ENCODE measurements at places on chromosomes 5 and 9.

GRCh38 chr9:129280623-129281271 lies 102.7 kb upstream of the IER5L start:
- DNase-seq: no peak

DNA sequence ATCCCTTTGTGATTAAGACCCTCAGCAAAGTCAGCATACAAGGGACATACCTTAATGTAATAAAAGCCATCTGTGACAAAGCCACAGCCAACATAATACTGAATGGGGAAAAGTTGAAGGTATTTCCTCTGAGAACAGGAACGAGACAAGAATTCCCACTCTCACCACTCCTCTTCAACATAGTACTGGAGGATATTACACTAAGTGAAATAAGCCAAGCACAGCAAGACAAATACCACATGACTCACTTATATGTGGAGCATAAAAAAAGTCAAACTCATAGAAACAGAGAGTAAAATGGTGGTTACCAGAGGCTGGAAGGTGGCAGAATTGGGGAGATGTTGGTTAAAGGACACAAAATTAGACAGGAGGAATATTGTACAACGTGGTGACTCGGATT lies 118.1 kb upstream of the NFIL3 start:
- peak; percentile 14 for DNase-seq

DNA sequence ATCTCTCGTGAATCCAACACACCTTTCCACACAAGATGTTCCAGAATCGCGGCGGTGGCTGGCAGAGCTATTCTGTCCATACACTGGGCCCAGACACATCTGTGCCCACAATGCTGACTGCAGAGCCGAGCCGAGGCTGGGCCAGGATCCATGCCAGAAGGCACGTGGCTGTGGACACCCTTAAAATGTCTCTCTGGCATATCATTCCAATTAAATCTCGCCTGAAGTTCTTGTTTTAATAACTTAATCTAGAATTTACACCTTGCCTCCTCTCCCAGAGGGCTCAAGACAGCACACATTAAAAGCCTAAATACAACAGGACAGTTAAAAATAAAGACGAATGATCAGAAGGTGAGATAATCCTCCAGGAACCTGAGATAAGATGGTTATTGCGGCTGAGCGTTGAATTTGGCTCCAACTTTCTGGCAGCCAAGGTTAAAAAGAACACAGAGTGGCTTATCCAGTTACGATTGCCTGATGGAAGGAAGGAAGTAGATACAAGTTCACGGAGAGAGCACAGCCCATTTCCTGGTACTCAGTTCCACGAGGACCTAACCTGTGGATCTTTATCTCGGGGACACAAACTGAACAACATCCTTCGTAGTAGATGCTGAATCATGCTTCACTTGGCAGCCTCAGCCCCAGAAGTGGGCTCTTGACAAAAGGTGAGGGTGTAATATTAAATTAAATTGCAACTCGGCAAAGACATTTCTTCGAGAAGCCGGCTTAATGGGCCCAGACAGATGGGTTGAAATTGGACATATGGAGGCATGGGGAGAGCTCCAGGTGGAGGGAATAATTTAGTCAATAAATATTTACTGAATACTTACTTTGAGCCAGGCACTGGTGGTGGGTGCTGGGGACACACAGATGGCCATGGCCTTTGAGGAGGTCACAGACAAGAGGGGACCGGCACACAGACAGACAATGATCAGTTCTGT lies 86.0 kb upstream of the TBC1D2 start:
- DNase-seq: no peak

DNA sequence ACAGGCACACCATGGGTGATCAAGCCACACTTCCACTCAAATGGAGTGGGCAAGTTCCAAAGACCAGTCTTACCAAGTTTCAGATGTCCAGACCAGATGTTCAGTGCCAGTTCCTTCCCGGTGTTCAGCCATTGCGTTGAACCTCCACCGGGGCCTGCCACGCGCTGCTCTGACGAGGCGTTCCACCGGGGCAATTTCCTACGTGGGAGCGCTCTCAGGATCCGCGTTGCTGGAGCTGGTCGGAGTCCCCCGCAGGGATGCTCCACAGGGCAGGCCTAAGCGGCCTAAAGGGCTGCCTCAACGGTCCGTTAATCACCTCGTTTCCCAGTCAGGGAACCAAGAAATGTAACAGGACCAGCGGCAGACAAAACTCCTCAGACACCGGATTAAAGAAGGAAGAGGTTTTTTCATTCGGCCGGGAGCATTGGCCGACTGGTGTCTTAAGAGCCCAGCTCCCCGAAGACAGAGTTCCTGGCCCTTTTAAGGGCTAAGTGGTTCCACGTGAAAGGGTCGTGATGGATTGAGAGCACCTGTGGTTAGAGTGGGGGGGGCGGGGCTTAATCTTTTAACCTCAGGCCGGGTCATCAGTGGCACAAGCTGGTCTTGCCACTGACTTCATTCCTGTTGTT lies 35.7 kb upstream of the PPP1R26 start:
- DNase-seq: no peak

DNA sequence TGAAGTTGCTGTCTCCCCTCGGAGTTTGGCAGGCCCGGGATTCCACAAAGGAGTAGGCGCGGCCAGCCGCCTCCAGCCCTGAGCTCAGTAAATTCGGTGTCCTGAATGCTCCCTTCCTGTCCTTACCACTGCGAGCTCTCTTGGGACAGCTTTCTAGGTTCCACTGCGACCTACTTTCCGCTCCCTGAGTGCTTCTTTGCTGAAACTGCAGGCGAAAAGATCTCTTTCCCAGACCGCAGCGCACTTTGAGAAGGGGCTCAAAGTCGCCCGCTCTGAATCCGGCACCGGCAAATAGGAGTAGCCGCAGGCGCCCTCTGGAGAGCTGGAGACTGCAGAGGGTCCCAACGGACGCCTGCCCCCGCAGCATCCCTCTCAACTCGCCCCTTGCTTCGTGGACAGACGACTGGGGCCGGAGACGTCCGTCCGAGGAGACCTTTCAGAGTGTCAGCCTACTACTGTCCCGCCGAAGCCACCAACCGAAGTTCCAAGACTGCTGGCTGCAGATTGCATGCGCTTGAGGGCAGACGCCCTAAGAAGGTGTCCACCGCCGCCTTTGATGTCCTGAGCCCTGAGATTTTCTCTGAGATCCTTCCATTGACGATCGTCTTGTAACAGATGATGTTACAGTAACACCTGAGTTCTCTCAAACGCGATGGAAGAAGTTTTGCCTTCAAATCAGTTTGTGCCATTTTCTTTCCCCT lies 96.0 kb downstream of the ANXA2R start:
- DNase-seq: no peak

- no peak for DNase-seq
Observed at GRCh38 chr5:132372127-132372526, 2.6 kb downstream of the SLC22A5 start.

GRCh38 chr5:77845324-77845646 lies 69.1 kb upstream of the TBCA start:
- DNase-seq: no peak

GRCh38 chr9:15512889-15513288 lies 2.1 kb upstream of the PSIP1 start:
- DNase-seq: no peak

GRCh38 chr5:172533399-172534228 lies 79.3 kb upstream of the SH3PXD2B start:
- DNase-seq: peak; percentile 70

GRCh38 chr9:133207540-133208170 lies 1.4 kb downstream of the OBP2B start:
- no peak for DNase-seq

DNA sequence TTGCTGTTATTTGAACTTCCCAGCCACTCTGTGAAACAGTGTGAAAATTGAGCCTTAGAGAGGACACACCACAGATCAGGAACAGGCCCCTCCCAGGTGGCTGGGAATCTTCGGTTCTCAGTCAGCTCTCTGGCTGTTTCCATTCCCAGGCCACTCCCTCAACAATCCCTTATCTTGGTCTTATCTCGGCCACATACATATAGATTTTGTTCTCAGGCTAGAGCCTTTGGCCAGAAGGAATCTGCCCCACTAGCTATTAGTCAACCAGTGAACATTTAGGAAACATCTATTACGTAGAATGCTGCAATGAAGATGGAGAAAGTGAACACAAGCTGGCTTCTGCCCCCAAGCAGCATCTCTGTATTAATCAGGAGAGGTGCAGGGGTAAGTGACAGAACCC lies 21.0 kb upstream of the WWC1 start:
- DNase-seq: no peak

- DNase-seq: no peak
Observed at GRCh38 chr5:59569158-59569557, 324.4 kb downstream of the PDE4D start.

DNA sequence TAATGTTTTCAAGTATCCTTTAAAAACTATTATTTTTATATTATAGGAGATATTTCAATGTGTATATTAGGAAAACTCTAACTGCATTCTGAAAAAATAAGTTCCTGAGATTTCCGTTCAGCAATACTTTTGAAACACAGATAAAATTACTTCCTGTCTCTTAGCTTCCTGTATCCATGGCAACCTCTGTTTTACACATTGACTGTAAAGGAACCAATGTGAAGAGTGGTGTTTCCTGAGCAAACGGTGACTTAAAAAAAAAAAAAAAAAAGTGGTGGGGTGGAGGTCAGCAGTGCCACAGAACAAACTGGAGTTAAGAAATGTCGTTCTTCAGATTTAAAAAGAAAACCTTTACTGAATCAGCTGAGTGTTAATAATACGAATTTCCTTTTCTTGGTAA lies at the start of gene LRRC70:
Gene LRRC70, plus strand, starts transcription at position 280 of the 400 bp plus-strand sequence. CDS start 620 bp downstream, outside the sequence.
- no peak for DNase-seq

- DNase-seq: no peak
Observed at GRCh38 chr9:137157618-137158415, 12.0 kb downstream of the LRRC26 start.

DNA sequence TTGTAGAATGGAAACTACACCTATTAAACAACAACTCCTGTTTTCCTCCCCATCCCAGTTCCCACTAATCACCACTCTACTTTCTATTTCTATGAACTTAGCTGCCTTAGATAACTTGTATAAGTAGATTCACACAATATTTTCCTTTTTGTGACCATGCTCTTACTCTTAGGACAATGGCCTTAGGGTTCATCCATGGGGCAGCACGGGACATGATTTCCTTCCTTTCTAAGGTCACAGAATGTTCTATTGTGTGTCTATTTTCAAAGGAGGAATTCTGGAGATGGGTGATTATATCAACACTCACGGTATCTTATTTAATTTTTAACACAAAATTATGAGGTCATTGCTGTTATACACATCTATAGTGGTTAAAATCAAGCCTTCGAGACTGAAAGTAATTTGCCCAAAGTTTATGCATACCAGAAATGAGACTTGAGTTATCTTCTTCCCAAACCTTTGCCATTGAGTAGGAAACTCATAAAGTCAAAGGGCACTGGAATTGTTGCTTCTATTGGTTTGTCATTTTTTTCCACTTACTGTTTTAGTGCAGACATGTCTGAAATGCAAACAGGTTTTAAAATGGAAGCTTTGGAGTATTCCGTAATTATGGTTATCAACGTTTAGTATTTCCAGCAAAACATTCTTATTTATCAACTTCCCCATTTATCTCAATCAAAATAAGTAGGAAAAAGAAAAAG lies 23.6 kb downstream of the CTSL start:
- DNase-seq: no peak

DNA sequence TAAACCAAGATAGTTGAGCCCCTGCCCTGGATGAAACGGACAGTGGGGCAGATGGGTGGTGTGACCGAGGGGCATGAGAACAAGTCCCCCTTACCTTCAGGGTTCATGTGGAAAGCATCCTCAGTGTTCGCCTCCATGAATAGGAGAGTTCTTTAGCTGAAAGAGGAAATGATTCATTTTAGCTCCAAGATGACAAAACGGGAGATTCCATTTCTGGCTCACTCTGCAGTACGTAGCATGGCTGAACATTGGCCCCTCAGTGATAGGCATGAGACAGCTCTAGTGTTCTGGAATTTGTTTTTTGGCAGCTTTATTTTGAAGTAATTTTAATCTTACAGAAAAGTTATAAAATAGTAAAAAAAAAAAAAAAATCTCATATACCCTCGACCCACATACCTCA lies 70.2 kb upstream of the AGXT2 start:
- DNase-seq: peak; percentile 1

DNA sequence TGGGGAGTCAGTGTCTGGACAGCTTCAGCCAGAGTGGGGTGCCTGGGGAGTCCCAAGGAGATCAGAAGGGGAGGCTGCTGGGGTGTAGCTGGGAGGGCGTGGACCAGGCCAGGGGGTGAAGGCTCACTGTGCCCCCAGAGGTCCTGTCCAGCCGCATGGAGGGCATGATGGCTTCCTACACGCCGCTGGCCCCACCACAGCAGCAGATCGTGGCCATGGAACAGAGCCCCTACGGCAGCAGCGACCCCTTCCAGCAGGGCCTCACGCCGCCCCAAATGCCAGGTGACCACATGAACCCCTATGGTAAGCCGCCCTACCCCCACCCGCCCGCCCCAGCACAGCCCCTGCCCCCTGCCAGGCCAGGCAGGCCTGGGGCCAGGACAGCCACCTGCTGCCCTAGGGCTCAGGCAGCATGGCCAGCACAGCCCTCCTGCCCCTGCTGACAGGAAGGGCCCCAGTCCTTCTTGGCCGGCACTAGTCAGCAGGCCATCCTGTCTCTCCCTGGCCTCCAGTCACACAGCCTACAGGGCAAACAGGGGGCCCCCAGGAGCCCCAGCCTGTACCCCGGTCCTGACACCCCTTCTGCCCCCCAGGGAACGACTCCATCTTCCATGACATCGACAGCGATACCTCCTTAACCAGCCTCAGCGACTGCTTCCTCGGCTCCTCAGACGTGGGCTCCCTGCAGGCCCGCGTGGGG lies 82.1 kb downstream of the LMX1B start:
- no peak for DNase-seq

DNA sequence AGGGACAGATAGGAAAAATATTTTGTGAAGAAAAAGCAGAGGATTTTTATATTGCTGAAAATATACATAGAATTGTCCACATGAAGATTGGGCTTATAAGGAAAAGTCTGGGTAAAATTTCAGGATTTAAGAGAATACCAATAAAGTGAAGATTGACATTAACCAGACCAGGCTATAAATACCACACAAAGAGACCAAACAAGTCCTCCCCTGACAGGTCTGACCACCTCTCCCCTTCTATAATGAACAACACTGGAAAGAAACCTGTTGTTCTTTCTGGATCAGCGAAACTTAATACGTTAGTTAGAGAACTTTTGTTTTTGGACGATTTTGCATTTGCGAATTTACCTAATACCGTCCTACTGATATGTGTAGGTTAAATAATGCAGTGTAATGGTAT lies 138.3 kb downstream of the ISL1 start:
- DNase-seq: no peak

DNA sequence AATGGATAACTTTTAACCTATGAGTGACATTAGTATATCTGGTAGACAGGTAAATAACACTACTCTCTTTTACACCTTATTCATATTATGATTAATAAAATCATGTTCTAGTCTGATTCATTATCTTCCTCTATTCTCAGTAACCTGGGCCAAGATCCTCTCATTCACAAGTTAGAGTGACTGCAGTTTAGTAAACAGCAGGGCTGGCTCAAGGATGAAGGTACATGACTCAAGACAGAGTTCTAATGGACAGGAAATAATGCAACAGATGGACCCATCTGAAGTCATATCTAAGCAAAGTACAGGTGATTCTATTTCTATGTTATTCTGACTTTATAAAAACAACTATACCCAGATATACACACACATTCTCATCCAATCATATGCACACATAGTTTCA lies 582.5 kb upstream of the CDH18 start:
- peak; percentile 64 for DNase-seq

Data from epithelial cell of esophagus (primary cell).